T-helper 17 cell (primary cell): ENCODE measurements at places on chromosomes 5 and 9. TPM values are rescaled to one million over a fixed set of nuclear protein-coding genes. Genes with fewer than 3 reads are reported as not detected.

GRCh38 chr5:40780199-40780598 lies 18.0 kb downstream of the PRKAA1 start:
- no peak overlapping the region for H3K4me3 ChIP-seq
- DNase-seq: no peak
- peaks cover 10% of the 10 kb centered on the region for H3K36me3 ChIP-seq
- H3K27ac ChIP-seq: no peak overlapping the region

The GCNT1 gene
- 9.0 TPM for total RNA-seq

- H3K4me3 ChIP-seq: no peak overlapping the region
- no peaks in the 10 kb centered on the region for H3K27me3 ChIP-seq
- no peak overlapping the region for H3K27ac ChIP-seq
- H3K4me1 ChIP-seq: no peaks in the 10 kb centered on the region
- no peaks in the 10 kb centered on the region for H3K36me3 ChIP-seq
- no peak for DNase-seq
Observed at GRCh38 chr9:82651474-82651873, 411.5 kb downstream of the RASEF start.

GRCh38 chr9:125987420-125987819 lies 240.2 kb downstream of the PBX3 start:
- no peaks in the 10 kb centered on the region for H3K27me3 ChIP-seq
- no peak overlapping the region for H3K4me3 ChIP-seq
- H3K27ac ChIP-seq: no peak overlapping the region
- DNase-seq: no peak
- H3K4me1 ChIP-seq: no peaks in the 10 kb centered on the region
- H3K36me3 ChIP-seq: peaks cover 9% of the 10 kb centered on the region

The UBE2B gene
- total RNA-seq: 125 TPM

The MEGF9 gene
- total RNA-seq: 9.9 TPM

DNA sequence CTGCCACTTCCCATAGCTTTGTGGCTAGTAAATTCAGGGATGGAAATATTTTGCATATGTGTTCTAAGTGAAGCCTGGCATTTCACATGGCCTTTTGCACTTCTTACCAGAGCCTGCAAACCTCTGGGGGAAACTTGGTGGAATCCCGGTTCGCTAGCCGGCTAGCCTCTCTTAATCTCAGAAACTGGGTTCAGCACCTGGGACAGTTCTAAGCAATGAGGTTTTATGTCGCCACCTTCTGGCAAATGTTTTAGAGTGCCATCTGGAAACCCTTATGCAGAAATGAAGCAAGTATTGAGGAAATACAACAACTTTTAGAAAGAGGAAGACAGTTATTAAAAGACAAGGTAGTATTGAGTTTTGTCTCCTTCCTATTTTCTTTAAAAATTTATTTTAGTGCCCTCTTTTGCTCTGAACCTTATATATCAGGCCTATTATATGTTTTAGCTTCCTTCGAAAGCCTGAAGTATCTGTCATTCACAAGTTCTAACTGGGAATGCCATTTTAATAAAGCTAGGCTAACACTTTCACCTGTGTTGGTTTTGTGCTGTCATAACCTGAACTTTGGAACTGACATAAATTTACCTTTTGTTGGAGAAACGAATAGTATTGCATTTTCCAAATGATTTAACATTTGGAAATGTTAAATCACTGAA lies 963 bp upstream of the HTR1A start:
- no peaks in the 10 kb centered on the region for H3K4me1 ChIP-seq
- H3K36me3 ChIP-seq: peaks cover 3% of the 10 kb centered on the region
- no peak overlapping the region for H3K4me3 ChIP-seq
- no peak overlapping the region for H3K27ac ChIP-seq

The PAPPA gene
- total RNA-seq: 0.37 TPM

GRCh38 chr5:64331597-64332277 lies 166.1 kb downstream of the RNF180 start:
- no peaks in the 10 kb centered on the region for H3K27me3 ChIP-seq
- no peaks in the 10 kb centered on the region for H3K4me1 ChIP-seq
- DNase-seq: no peak
- no peak overlapping the region for H3K4me3 ChIP-seq
- no peaks in the 10 kb centered on the region for H3K36me3 ChIP-seq

The PTGDS gene
- total RNA-seq: 21.4 TPM

The IGIP gene
- 3.7 TPM for total RNA-seq

The MAMDC4 gene
- 3.4 TPM for total RNA-seq

The CARD6 gene
- 1.7 TPM for total RNA-seq

DNA sequence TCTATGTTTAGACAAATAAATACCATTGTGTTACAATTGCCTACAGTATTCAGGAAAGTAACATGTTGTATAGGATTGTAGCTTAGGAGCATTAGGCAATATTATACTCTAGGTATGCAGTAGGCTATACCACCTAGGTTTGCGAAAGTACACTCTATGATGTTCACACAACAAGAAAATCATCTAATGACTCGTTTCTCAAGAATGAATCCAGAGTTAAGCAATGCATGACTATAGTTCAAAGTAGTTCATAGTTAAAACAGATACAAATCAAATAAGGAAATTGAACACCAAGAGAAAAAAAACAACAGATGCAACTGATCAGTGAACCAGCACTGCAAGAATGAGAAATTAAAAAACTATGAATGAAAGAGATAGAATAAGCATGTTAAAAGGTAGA lies 27.6 kb upstream of the ABLIM3 start:
- H3K4me1 ChIP-seq: peaks cover 2% of the 10 kb centered on the region
- H3K36me3 ChIP-seq: peaks cover 2% of the 10 kb centered on the region
- H3K27ac ChIP-seq: no peak overlapping the region
- DNase-seq: no peak
- H3K27me3 ChIP-seq: peaks cover 49% of the 10 kb centered on the region
- no peak overlapping the region for H3K4me3 ChIP-seq

- peaks cover 6% of the 10 kb centered on the region for H3K4me1 ChIP-seq
- no peak overlapping the region for H3K4me3 ChIP-seq
- DNase-seq: no peak
Observed at GRCh38 chr5:56278335-56278753, 45.2 kb upstream of the ANKRD55 start.
